Mesenteric fat pad (tissue), 1 donor: ENCODE measurements at places on chromosomes 11 and 22. TPM values are rescaled to one million over a fixed set of nuclear protein-coding genes. Genes with fewer than 3 reads are reported as not detected.

GRCh38 chr11:74615311-74615710 is 22.9 kb downstream of the POLD3 start:
- DNase-seq: no peak

The OR51B5 gene
- not detected for total RNA-seq

- no peak for DNase-seq
These were observed 3.4 kb downstream of the POU2AF3 start for GRCh38 chr11:111301842-111302118.

GRCh38 chr22:50601669-50602337 is 1.2 kb downstream of the MAPK8IP2 start:
- DNase-seq: no peak

- DNase-seq: no peak
These were observed 15.0 kb downstream of the CLDN5 start for GRCh38 chr22:19509191-19509590.

DNA sequence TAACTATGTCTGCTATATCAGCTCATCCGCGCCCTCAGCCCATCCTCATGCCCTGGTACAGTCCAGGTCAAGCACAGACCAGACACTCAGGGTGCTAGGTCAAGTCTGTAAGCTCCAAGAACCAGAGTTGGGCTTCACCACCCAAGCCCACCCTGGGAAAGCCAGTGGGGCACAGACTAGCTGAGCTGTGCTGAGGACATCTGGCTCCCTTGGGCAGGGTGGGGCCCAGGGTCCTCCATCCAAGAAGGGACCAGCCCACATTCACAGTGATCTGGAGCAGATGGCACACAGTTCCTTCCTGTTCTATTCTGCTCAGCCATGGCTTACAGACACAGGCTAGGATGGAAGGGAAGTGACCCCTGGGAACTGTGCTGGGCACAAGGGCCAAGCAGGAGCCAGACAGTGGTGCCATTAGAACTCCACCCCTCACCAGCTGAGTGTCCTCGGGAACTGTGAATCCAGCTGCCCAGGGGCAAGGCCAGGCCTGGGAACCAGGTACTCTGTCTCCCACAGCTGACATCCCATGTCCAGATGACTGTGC is 9.1 kb downstream of the P2RY6 start:
- no peak for DNase-seq

GRCh38 chr11:32118025-32118974 is 27.4 kb downstream of the RCN1 start:
- no peak for DNase-seq

- no peak for DNase-seq
These were observed 307.2 kb downstream of the CADM1 start for GRCh38 chr11:115197031-115197430.

GRCh38 chr22:31333641-31334040 is 12.5 kb downstream of the PATZ1 start:
- no peak for DNase-seq

DNA sequence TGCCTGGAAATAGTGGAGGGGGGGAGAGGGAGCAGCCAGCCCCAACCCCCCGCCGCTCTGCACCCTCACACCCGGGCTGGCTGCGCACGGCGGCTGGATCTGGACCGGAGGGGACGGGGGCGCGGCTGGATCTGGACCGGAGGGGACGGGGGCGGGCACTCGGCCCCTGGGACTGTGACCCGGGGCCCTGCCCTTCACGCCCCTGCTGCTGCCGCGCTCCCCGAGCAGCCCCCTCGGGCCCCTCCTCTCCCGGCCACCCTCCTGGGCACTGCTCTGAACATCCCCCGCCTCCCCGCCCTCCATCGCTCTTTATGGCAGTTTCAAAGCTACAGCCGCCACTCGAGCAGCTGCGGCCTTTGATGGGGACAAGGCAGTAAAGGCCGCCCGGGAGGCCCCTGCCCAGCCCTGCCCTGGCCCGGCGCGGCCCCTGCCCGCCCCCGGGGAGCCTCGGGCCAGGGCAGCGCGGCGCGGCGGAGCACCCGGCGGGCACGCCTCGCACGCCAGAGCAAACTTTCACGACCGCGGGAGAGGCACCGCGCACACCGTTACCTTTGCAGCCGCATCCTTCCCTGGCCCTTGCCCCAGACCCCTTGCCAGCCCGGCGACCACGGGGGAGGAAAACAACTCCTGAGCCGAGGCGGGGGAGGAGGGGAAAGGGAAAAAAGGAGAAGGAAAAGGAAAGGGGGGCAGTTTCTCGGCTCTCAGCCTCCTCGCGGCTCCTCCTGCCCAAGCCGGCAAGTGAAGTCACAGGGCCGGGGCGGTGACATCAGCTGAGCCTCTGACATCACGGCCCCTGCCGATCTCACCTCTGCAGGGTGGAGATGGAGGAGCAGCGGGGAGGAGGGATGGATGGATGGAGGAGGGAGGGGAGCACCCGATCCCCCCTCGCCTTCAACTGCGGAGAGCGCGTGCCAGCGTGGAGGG is 13.1 kb upstream of the TCF20 start:
- DNase-seq: no peak

The IGSF9B gene
- total RNA-seq: 3.0 TPM

DNA sequence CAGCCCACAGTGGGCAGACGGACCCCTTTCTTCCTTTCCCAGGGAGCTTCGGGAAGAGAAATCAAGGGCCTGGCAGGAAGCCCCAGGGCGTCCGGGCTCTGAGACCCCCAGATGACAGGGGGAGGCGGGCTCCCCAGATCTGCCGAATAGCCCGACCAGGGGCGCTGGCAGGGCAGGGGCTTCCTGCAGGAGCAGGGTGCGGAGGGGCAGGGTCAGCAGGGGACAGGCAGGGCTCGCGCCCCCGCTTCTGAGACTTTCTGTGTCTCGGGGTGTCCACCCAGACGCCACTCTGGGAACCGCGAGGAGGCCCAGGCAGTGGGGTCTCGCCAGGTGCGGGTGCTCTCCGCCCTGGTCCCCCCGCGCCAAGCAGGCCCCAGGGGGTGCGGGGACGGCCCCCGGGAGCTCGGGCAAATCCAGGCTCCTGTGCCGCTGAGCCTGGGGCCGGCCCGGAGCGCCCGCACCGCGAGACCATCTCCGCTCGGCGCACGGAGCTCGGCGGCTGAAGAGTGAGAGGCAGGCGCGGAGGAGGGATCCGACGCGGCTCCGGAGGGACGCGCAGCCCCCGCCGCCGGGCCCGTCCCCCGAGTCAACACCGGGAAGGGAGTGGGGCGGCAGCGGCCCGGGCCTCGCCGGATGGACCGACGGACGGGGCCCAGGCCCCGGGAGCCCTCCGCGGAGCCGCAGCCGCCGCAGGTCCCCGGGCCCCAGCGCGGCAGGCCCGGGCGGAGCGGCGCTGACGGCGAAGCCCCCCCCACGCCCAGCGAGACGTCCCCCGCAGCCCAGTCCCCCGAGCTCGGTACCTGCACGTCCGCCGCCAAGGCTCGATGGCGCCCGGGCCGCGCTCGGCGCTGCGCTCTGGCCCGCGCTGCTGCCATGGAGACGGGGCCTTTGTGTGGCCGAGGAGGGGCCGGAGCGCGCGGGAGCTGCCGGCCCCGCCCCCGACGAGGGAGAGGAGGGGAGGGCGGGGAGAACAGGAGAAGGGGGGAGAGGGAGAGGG is at the start of gene PLXNB2:
Gene PLXNB2, minus strand, starts transcription at position 894 of the 997 bp plus-strand sequence. CDS start 17,062 bp downstream, outside the sequence.
- no peak for DNase-seq

DNA sequence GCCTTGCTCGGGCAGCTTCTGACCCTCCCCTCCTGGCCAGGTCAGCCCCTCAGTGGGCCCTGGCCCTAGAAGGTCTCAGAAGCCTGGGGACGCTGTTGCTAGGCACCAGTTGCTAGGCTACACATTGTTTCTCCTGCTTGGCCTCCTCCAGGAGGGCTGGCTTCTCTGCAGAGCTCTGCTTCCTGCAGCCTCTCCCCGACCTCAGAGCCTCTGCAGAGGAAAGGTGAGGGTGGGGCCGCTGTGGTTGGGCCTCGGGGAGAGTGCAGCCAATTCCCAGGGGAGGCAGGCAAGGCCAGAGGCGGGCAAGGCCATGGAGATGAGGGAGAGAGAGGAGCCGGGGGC is 27.6 kb upstream of the LRRC10B start:
- DNase-seq: no peak

The GRIK4 gene
- 0.10 TPM for total RNA-seq

GRCh38 chr11:109970516-109971183 is 122.5 kb upstream of the ZC3H12C start:
- no peak for DNase-seq

GRCh38 chr11:91158891-91159537 is 936.2 kb upstream of the CHORDC1 start:
- DNase-seq: no peak

- DNase-seq: no peak
These were observed 60.4 kb downstream of the SERGEF start for GRCh38 chr11:17952487-17952886.

The RFPL2 gene
- total RNA-seq: not detected

DNA sequence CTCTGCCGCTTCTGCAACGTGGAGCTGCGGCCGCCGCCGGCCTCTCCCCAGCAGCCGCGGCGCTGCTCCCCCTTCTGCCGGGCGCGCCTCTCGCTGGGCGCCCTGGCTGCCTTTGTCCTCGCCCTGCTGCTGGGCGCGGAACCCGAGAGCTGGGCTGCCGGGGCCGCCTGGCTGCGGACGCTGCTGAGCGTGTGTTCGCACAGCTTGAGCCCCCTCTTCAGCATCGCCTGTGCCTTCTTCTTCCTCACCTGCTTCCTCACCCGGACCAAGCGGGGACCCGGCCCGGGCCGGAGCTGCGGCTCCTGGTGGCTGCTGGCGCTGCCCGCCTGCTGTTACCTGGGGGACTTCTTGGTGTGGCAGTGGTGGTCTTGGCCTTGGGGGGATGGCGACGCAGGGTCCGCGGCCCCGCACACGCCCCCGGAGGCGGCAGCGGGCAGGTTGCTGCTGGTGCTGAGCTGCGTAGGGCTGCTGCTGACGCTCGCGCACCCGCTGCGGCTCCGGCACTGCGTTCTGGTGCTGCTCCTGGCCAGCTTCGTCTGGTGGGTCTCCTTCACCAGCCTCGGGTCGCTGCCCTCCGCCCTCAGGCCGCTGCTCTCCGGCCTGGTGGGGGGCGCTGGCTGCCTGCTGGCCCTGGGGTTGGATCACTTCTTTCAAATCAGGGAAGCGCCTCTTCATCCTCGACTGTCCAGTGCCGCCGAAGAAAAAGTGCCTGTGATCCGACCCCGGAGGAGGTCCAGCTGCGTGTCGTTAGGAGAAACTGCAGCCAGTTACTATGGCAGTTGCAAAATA is 816 bp downstream of the PDE3B start:
- no peak for DNase-seq

GRCh38 chr11:63855975-63856374 is 17.1 kb downstream of the MARK2 start:
- DNase-seq: no peak

The TMEM80 gene
- 14.6 TPM for total RNA-seq

The TRPM5 gene
- total RNA-seq: not detected

The GP1BB gene
- 1.8 TPM for total RNA-seq

- no peak for DNase-seq
These were observed 300.2 kb downstream of the MN1 start for GRCh38 chr22:27501191-27501936.

The MOV10L1 gene
- total RNA-seq: 0.87 TPM

DNA sequence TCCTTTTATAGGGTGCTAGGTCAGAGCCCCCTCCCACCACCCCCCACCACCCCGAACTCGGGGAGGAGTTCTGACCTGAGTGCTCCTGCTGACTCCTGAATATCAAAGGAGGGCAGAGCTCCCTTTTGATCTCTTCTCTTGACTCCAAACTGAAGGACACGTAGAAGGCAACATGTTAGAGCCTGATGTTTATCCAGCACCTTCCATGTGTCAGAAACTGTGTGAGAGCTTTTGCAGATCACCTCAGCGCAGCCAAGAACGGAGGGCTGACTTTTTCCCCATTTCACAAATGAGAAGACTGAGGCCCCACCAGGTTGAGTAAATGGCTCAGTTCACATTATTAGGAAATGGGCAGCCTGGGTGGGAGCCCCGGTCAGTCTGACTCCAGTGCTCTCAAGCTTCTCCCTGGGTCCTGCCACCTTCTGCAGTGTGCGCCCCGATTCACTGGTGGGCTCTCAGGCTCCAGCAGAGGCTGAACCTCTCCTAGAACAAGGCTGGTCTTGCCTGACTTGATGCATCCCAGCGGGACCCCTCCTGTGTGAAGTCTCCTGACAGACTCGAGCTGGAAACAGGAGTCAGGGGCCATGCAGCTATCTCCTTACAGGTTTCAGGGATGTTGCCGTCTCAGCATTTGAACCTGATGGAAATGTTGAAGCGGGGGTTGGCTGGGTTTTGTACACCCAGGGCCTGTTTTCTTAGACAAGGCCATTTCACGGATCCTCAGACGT is 98.5 kb downstream of the TSPAN18 start:
- peak; percentile 64 for DNase-seq

DNA sequence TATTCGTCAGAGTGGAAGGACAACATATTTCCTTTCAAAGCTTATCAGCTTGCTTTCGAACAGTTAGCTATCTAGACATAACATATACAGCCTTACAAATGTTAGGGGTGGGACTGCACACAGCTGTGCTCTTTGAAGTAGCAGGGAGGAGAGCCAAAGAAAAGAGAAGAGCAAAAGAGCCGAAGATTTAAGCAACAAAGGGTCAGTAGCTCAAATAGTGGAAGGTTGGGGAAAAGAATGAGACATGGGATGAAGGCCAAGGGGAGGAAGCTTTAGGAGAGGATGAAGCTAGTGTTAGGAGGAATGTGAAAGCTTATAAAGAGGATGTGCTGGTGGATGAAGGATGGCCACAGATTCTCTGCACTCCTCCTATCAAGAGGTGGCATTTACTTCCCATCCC is 31.8 kb upstream of the IGSF22 start:
- no peak for DNase-seq

The KRTAP5-7 gene
- 0.39 TPM for total RNA-seq

DNA sequence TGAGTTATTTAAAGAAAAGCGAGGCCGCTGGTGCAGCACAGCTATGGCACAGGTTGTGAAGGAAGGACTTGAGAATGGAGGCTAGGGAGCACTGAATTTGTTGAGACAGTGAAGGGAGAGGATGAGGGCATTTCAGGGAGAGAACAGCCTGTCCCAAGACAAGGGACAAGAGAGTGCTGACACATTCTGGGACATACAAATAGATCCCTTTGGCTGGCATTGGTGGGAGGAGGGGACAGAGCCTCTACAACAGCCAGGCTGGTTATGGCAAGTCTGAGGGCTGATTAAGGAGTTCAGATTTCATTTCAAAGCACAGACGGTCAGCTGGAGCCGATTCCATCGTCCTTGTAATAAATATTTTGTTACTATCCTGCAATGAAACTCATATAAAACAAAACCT is 1.7 kb upstream of the SLC29A2 start:
- no peak for DNase-seq

- no peak for DNase-seq
These were observed 249.3 kb downstream of the KIRREL3 start for GRCh38 chr11:126751242-126751641.

- no peak for DNase-seq
These were observed 38.8 kb downstream of the CLDN25 start for GRCh38 chr11:113818426-113818825.

GRCh38 chr11:93267383-93267782 is 63.2 kb upstream of the DEUP1 start:
- no peak for DNase-seq

The INSC gene
- total RNA-seq: not detected

DNA sequence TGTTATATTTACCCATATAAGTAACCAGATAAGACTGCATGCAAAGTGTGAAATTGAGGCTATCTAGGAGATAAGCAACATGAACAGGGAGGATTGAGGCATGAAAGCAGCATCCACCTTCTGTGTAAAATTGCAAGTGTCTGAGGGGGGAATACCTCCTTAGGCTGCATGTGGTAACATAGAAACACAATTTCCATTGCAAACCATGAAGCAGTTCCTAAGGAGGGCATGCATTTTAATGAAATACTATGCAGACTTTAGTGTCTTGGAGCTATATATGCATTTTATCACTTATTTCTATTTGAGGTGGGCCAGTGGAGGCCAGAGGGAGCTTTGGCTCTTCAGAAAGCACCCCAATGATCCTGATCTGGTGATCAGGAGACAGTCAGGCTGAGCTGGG is 160.2 kb downstream of the C11orf91 start:
- no peak for DNase-seq
